Gastrocnemius medialis (tissue), 4 donors: ENCODE measurements at places on chromosomes 6 and 20.

GRCh38 chr6:16380220-16380809, 141.9 kb downstream of the GMPR start:
- no peak for DNase-seq

- DNase-seq: no peak
Measured at GRCh38 chr6:5433324-5433723, 172.0 kb downstream of the FARS2 start.

GRCh38 chr6:95572098-95572497, 5.2 kb upstream of the MANEA start:
- DNase-seq: no peak

DNA sequence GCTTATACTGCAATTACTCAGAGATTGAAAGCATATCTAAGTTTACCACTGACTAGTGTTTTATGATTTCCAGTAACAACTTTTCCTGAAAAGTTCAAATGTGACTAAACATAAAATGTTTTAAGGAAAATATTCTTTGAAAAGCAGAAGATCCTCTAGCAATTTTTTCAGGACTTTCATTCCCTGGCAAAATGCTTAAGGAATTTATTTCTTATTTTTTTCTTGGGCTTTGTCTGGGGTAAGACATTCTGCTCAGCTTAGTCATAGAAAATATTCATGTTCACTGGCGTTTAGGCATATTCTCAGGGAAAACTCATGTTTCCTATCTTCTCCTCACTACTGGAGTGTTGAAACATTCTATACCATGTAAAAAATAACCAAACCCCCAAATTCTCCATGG, 235.3 kb upstream of the CEP162 start:
- DNase-seq: no peak

DNA sequence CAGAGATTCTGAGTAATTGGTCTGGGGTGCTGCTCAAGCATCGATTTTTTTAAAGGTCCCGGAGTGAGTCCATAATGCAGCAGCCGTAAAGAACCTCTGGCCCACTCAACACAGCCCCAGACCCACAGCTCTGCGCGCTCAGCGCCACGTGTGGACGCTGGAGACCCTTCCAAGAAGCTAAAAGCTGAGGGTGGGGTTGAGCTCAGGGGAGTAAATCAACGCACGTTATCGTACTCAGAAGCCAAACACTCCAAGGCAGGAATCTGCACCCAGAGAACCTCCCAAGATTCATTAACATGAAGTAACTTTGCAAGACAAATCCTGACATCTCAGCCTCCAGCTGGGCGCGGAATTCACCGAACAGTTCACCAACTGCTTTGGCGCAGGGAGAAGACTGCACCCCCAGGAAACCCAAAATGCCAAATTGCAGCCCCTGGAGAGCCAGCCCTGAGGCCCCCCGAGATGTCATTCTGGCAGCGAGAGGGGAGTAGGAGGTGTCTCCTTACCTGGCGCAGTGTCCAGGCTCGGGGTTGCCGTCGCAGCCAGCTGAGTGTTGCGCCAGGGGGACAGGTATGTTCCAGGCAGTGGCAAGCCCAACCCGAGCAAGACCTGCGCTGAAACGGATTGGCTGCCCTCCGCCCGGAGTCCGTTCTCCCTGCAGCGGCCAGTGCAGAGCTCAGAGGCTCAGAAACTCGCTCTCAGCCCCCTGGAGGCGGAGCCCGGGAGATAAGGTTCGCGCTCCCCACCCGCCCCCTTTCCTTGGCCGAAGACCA, at the start of gene COL21A1:
Gene COL21A1 (minus strand): TSS at position 700 of the 773 bp plus-strand sequence. CDS start 64,962 bp downstream, outside the sequence.
- peak; percentile 15 for DNase-seq

DNA sequence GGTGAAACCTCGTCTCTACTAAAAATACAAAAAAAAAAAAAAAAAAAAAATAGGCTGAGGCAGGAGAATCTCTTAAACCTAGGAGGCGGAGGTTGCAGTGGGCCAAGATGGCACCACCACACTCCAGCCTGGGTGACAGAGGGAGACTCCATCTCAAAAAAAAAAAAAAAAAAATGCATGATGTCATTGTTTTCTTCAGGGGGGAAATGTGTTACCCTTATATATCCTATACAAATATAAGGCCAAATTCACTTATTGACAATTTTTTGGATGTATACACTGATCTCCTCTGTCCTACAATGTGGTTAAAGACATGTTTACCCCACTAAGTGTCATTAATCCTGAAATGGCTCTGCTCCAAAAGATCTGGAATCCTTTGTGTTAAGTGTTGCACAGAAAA, 73.1 kb downstream of the TPBG start:
- DNase-seq: no peak

- no peak for DNase-seq
Measured at GRCh38 chr6:16229700-16230099, 8.7 kb upstream of the GMPR start.

DNA sequence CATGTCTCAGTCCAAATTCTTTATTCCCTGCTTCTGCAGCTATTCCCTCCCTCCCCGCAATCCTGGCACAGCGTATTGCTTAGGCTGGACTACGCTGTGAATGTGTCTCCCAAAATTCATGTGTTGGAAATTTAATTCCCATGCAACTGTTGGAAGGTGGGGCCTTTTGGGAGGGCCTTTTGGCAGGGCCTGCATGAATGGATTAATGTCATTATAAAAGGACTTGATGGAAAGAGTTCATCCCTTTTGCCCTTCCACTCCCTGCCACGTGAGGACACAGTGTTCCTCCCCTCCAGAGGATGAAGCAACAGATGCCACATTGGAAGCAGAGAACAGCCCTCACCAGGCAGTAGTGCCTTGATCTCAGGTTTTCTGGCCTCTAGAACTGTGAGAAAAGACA, 20.4 kb upstream of the NOTCH4 start:
- DNase-seq: peak; percentile 24

- DNase-seq: no peak
Measured at GRCh38 chr6:4727671-4728435, 48.4 kb upstream of the CDYL start.

- DNase-seq: peak; percentile 8
Measured at GRCh38 chr6:73586416-73586974, 65.7 kb upstream of the EEF1A1 start.

- DNase-seq: no peak
Measured at GRCh38 chr6:113909224-113909856, 52.2 kb downstream of the MARCKS start.

GRCh38 chr6:159988983-159989454, 20.1 kb downstream of the IGF2R start:
- no peak for DNase-seq

DNA sequence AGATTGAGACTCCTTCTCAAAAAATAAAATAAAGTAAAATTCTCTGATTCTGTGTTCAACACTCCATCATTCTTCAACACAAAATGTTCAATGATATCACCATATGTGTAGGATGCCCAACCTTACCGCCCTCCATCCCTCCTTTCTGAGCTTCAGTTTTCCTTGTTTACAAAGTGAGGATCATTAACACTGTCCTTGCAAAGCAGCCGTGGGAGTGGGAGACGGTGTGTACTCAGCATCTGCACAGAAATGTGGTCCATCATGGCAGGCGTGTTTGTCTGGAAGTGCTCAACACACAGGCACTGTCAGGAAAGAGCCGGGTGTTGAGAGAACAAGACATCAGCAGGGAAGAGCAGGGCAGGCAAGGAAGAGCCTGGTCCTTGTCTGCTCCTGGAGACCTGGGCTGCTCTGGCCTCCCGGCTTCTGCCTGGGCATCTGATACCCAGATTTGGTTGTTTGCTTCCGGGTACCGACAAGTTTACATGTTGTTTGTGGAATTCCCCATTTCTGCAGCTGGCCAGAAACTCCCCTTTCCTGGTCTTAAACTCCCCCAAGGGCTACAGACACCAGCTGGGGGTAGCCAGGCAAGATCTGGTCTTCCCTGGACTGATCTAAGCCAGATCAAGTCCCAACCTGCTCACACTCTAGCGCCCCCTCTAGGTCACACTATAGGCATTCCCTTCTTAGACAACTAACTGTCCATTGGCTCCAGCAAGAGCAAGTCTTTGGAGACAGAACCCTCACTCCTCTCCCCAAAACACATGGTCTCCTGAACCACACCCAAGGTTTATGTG, 26.7 kb upstream of the TTPAL start:
- DNase-seq: no peak

DNA sequence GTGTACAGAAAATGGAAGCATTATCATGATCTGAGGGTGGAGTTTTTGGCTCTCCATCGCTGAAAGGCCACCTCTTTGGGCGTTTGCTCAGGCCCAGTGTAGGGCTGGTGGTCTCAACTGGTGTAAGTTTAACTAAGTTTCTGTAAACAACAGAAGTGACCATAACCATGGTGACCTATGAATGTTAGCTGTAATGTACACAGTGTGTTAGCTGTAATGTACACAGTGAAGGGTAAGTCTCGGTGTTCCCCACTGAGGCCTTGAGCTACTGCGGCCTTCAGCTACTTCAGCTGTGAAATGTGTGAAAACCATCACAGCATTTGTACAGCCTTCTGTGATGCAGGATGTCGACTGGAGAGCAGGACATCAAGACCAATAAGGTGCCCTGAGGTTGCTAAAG, 185.2 kb downstream of the MYLK4 start:
- no peak for DNase-seq

DNA sequence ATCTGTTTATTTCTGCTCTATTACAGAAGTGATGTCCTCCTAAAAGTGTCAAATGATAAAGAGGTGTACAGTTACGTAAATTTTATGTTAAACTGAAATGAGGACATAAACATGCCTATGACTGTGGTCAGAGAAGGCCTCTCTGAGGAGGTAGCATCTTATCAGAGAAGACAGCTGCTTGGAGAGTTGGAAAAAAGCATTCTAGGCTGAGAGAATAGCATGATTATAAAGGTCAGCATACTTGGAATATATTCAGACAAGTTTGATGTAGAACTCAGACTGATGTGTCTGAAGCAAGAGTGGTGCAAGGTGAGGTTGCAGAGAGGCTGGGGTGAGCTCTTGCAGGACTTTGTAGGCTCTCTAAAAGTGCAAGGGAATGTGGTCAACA, 3.1 kb upstream of the PCNA start:
- no peak for DNase-seq

DNA sequence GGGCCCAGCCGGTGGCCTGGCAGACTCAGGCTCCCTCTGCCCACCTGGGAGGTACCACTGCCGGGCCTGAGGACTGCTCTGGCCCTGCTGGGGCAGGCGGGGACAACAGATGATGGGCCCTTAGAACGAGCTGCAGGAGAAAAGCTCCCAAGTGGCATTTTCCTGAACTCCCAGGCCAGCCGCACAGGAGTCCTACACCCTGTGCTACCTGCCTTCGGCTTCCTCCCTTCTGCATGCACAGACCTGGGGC, 41.3 kb downstream of the DSTN start:
- no peak for DNase-seq

- no peak for DNase-seq
Measured at GRCh38 chr6:117918454-117918853, 11.4 kb downstream of the SLC35F1 start.

DNA sequence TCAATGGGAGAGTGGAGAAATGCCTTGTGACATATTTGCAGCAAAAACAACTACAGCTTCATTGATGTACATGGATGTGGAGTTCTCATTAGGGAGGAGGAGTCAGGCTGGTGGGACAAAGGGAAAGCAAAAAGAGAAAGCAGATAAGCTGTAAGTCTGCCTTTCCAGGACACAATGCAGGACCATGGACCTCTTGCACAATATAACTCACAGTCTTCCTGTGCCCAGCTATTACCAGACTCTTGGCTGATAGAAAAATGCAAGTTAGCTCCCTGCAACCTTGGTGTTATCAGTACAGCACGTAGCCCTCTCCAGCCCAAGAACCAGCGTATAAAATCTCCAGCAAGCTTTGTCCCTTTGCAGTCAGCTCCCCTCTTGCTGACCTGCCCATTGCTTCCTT, 232.3 kb downstream of the NFATC2 start:
- no peak for DNase-seq

DNA sequence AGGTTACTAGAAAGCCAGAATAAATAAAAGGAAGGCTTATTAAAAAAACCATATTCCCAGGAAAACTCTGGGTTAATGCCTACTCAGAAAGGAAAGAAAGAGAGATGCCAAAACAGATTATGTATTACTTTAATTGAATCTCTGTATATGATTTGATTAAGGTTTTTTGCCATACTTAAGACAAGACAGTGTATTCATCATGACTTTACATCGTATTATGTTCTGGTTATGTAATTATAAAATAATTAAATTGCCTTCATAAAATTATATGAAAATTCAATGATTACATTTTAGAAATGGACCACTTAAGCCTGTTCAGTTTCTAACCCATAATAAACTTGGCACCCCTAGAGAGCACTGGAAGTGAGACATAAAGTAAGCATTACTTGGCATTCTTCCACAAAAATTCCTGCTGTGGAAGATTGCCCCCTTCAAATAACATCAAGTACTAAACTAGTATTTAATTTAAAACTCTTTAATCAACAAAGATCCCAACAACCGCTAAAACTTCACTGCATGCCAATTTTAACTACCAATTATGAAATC, 20.8 kb upstream of the IBTK start:
- DNase-seq: no peak

DNA sequence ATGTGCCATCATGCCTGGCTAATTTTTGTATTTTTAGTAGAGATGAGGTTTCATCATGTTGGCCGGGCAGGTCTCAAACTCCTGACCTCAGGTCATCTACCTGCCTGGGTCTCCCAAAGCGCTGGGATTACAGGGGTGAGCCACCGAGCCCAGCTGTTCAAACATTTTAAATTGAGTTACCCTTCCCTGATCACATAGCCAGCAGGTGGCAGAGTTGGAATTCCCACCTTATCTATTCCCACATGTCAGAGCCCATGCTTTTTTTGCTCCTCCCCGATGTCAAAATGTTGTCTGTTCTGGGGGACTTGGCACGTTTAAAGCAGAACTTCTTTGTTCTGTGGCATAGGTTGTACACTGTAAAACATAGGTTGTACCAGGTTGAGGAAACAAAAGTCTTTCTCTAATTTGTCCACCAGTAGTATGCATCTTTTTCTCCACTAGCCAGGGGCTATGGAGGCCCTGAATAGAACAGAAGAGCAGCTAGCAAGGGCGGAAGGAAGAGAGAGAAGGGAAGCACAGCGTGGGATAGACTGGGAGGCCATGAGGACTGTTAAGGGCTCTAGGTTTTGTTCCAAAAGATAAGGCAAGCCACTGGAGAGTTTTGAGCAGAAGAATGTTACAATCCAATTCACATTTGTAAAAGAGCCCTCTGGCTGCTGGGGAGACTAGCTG, 7.3 kb upstream of the LBP start:
- no peak for DNase-seq

DNA sequence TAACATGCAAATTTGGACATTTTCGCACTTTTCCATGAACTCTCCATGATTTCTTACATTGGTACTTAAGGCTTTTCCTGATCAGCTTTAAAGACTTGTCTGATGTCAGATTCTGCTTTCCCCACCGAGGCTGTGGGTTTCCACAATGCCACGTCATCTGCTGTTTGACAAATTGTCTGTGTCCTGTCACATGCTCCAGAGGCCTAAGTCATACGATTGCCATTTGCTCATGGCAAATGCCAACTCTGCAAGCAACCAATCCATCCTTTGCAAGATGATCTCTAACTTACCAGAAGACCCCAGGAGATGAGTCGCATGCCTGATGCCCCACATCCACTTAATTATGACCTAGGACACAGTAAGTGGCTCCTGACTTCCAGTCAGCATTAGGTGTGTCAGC, 556.5 kb downstream of the BMP2 start:
- DNase-seq: no peak

- DNase-seq: no peak
Measured at GRCh38 chr6:166658792-166659150, 31.7 kb upstream of the RPS6KA2 start.
